Subcutaneous preadipocyte (primary cell): ENCODE measurements at places on chromosomes 1 and 21. TPM values are rescaled to one million over a fixed set of nuclear protein-coding genes. Genes with fewer than 3 reads are reported as not detected.

The FALEC gene
- total RNA-seq = not detected in 2 replicates

The LMOD1 gene
- total RNA-seq = 0.20 and 1.8 TPM in 2 replicates

The SLAMF9 gene
- not detected in 2 replicates for total RNA-seq

The CRNN gene
- total RNA-seq = not detected in 2 replicates

The OR2T29 gene
- not detected in 2 replicates for total RNA-seq

The BEST4 gene
- total RNA-seq = not detected in 2 replicates

The CYP4B1 gene
- not detected in 2 replicates for total RNA-seq

The C1orf56 gene
- 2.2 and 2.3 TPM in 2 replicates for total RNA-seq

The ZNF683 gene
- not detected in 2 replicates for total RNA-seq

The KIAA0040 gene
- total RNA-seq = under 0.01 TPM in 2 replicates

The PTPRC gene
- total RNA-seq = not detected in 2 replicates

The CATSPERE gene
- total RNA-seq = 0.78 and 1.5 TPM in 2 replicates

The TMEM52 gene
- total RNA-seq = 0.37 and 0.59 TPM in 2 replicates

The PLA2G2F gene
- total RNA-seq = not detected in 2 replicates

The CLDN17 gene
- not detected in 2 replicates for total RNA-seq

The POU3F1 gene
- under 0.01 TPM in 1 of 2 replicates, not detected in the other for total RNA-seq

The OVAAL gene
- not detected in 2 replicates for total RNA-seq

The OR2L8 gene
- not detected in 2 replicates for total RNA-seq

The CDA gene
- total RNA-seq = 2.0 and 2.6 TPM in 2 replicates

The OR4F16 gene
- total RNA-seq = 0.37 and 0.39 TPM in 2 replicates

The A3GALT2 gene
- total RNA-seq = not detected in 2 replicates

The CD2 gene
- total RNA-seq = not detected in 2 replicates

The ACTA1 gene
- total RNA-seq = under 0.01 TPM in 1 of 2 replicates, not detected in the other

The AJAP1 gene
- under 0.01 TPM in 2 replicates for total RNA-seq

The SIK1 gene
- under 0.01 and 0.39 TPM in 2 replicates for total RNA-seq

The SMCP gene
- total RNA-seq = 0.37 TPM in 1 of 2 replicates, not detected in the other

The SYCP1 gene
- total RNA-seq = not detected in 2 replicates

The SEMA6C gene
- 0.73 and 0.98 TPM in 2 replicates for total RNA-seq
